Urothelium cell line (cell line): ENCODE measurements at places on chromosomes 2 and 18.

DNA sequence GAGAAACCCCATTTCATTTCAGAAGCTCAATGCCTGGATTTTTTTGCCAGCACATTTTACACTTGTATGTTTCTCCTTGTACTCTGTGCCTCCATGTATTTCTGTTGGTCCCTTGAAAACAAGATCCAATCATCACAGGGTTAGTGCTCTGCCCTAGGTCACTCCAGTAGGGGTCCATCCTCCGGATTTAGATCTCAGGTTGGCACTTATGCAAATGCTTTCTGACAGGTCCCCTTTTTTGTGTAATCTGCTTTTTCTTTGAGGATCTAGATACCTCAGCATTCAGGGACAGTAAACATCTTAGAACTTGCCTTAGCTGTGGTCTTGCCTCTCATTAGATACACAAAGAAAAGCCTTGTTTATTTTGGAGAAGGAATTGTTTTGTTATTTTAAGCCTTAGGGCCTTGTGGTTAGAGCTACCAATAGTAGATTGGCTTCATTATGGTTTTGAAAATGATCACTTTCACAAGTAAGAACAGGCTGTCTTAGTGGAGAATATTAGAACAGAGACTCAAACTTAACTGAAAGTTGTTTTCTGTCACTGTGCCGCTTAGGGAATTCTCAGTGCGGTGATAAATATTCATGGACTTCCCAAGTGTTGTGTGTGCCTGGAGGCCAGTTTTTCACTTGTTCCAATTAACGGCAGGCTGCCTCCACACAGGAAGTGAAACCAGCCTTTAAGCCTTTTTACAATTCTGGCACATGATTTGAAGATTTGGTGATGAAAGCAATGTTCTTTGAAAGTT is 7.8 kb downstream of the MERTK start:
- no peak for DNase-seq

- no peak for DNase-seq
Measured at GRCh38 chr2:150620855-150621254, 133.4 kb upstream of the RND3 start.

- no peak for DNase-seq
Measured at GRCh38 chr2:45614330-45614729, 3.3 kb upstream of the SRBD1 start.

GRCh38 chr2:20352581-20353216 is 2.1 kb upstream of the PUM2 start:
- no peak for DNase-seq

DNA sequence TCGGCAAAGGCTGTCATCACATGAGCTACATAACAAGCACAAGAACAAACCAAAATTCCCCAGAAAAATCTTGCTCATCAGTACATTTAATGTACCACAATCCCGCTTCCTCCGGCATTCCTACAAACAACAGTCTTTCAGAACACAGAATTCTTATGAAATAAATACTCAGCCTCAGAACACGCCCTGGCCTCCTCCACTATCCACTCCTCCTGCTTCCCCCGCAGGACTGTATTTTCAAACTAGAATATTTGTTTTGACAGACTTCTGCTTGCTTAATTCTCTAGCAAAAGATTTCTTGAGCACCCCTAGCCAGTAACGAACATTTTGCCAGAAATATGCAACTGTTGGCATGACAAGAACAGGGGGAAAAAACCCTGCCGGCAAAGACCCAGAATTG is 131.2 kb downstream of the THADA start:
- DNase-seq = no peak

DNA sequence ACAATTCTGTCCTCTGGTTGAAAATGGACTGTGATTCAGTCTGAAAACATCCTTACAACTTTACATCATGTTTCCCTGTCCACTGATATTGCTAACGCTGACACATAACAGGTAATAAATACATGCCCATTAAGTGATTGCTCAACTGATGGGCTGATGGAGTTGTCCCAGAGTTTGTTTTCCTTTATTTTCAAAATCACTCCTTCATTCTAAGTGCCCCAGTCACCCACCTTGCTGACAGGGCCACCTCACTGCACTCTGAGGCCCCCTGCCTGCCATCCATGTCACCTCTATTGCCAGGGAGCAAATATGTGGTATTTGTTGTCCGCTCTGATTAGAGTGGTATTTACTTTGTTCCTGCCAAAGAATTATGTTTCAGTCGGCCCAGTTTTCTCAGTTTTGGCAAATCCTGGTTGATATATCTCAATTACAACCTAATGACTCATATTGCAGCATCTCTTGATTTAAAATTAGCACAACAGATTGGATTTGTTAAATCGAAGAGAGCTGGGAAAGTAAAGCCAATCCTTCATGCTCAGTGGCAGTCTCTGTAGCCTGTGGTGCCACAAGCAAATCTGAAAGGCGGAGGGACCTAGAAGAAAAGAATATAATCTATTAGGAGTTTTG is 105.1 kb downstream of the RDH14 start:
- peak; percentile 23 for DNase-seq

DNA sequence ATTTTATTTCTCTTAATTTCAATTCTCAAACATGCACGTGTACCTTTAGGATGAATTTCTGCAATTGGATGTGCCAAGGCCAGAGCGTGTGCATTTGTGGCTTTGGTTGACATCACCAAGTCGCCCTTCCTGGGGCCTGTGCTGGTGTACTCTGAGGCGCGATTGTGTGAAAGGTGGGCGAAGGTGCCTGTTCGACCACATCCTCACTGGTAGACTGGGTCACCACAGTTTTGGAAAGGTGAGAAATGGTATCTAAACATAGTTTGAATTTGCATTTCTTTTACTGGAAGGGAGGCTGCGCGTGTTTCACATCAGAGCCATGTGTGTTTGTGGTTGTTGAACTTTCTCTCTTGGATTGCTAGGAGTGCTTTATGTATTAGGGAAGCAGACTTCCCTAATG is 89.8 kb downstream of the LDLRAD4 start:
- DNase-seq = no peak

GRCh38 chr2:212005085-212005671 is 533.4 kb downstream of the ERBB4 start:
- no peak for DNase-seq

DNA sequence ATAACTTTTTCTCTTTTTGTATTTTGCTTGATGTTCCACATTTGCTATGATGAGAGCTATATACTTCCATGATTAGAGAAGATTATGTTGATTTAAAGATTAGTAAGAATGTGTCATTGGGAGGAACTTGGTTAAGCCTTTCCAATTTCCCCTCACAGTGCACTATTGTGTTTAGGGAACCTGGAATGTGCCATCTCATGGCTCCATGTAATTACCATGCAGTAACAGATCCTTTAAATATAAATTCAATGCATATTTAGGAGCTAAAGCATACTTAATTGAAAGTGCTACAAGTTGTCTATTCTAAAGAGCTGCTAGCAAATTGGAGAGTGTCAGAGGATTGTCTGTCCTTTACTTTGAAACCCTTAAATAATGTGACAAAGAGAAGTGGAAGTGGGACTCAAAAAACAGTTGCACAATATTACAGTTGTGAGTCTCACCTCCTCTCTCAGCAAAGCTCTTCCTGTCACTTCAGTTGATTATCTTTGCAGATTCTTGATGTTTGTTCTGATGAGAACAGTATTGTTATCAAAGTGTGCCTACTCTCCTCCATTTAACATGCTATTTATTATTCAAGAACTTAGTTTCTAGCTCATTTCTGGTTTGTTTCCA is 1162.7 kb upstream of the ZEB2 start:
- no peak for DNase-seq

DNA sequence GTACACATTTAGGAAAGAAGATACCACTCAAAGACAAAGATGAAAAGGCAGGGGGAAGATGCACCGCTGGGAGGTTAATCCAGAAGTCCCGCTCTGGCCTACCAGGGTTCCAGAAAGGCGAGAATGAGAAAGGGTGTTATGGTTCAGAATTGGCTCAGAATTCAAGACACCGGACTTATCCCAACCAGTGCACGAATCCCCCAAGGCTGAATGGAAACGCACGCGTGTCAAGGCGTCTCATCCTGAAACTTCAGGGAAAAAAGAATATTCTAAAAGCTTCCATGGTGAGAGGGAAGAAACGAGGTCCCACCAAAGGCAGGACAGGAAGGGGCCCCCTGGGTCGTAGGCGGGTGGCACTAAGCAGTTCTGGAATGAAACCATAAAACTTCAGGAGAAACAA is 71.9 kb downstream of the SLC66A2 start:
- no peak for DNase-seq

- DNase-seq = no peak
Measured at GRCh38 chr2:203033395-203033794, 18.7 kb downstream of the NBEAL1 start.

DNA sequence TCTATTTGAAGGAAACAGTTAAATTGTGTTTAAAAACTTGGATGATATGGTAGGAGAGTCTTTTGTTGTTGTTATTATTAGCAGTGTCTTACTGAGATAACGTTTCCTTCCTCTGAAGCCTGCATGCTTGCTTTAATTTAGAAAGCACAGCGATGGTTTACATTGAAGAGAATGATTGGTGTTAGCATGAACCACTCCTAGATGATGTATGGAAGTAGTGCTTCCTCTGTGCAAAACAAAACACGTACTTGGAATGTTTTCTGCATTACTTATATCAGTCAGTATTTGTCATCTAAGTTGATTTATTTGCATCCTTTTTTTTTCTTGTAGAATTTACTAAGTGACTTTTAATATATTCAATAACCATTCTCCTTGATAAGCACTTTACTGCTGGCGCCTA is 89.0 kb downstream of the UGGT1 start:
- DNase-seq = no peak

DNA sequence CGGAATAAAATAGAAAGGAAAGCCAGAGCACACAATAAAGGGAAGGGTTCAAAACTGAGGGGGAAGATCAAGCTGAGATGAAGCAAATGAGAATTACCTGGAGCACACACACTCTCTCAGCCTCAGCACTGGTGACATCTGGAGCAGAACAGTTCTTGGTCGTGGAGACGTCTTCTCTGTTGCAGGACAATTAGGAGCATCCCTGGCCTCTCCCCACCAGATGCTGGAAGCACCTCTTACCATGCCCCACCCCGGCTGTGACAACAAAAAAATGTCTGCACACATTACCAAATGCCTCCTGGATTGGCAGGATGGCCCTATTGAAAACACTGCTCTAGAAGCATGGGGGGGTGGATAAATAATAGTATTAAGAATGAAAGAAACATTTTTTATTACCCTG is 43.6 kb upstream of the MAP3K20 start:
- no peak for DNase-seq

- DNase-seq = no peak
Measured at GRCh38 chr2:67824186-67824585, 238.6 kb downstream of the C1D start.

- no peak for DNase-seq
Measured at GRCh38 chr2:177063331-177063730, 149.3 kb upstream of the HNRNPA3 start.

DNA sequence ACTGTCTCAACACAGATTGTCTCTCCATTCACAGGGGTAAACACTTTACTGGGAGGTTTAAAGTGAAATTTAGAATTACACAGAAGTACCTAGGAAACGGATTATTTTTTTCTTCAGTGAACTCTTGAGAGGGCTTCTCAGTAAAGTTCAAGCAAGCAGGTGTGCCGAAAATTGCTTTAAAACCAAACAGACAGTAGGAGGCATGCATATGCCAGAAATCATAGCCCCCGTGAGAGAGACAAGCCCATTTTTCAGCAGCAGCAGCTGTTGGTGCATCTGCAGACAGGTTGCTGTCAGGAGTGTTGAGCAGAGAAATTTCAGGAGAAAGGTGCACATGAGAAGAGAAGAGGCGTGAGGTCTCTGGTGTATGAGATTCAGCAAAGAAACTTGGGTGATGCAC is 2115.5 kb upstream of the CELF4 start:
- no peak for DNase-seq

GRCh38 chr2:65465857-65466256 is 33.5 kb upstream of the SPRED2 start:
- DNase-seq = no peak

DNA sequence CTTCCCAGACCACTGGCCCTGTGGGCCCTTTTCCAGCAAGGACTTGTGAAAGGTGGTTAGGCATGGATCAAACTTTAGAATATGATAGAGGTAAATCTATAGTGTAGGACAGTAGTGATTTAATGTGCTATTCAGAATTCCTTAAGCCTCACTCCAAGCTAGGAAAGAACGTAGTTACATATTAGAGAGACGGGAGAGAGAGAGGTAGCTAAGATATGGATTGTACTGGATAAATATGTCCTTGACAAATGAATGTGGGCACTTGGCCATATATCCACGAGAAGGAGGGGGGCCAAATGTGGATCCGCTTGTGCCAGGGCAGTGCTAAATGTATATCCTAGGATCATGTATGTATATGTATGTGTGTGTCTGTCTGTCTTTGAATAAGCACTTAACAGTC is 6.5 kb downstream of the KCNJ3 start:
- no peak for DNase-seq

GRCh38 chr2:15633043-15633970 is 41.6 kb downstream of the DDX1 start:
- no peak for DNase-seq

- no peak for DNase-seq
Measured at GRCh38 chr2:234994438-234995321, 42.9 kb downstream of the SH3BP4 start.

GRCh38 chr18:69845593-69846506 is 101.8 kb downstream of the CD226 start:
- DNase-seq = peak; percentile 36

- no peak for DNase-seq
Measured at GRCh38 chr18:51069885-51070284, 39.9 kb downstream of the SMAD4 start.

- DNase-seq = no peak
Measured at GRCh38 chr2:199646439-199646838, 188.7 kb upstream of the SATB2 start.

DNA sequence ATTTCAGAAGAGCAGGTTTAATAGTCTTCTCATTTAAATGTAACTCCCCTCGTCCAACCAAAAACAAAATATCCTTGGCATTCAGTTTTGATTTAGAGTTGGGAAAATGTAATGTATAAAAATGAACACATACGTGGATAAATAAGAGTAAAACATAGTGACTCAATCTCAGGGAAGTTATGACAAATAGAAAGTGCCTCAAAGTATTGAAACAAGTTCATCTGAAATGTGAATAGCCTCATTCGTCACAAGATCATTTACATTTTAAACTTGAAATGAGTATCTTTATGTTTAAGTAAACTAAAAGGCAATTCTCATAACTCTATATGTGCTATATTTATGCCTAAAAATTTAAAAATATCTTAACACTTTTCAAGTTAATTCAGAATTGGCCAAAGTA is 122.2 kb upstream of the SMAD7 start:
- no peak for DNase-seq
